ENCODE measurements at places on chromosomes 3 and 15.

DNA sequence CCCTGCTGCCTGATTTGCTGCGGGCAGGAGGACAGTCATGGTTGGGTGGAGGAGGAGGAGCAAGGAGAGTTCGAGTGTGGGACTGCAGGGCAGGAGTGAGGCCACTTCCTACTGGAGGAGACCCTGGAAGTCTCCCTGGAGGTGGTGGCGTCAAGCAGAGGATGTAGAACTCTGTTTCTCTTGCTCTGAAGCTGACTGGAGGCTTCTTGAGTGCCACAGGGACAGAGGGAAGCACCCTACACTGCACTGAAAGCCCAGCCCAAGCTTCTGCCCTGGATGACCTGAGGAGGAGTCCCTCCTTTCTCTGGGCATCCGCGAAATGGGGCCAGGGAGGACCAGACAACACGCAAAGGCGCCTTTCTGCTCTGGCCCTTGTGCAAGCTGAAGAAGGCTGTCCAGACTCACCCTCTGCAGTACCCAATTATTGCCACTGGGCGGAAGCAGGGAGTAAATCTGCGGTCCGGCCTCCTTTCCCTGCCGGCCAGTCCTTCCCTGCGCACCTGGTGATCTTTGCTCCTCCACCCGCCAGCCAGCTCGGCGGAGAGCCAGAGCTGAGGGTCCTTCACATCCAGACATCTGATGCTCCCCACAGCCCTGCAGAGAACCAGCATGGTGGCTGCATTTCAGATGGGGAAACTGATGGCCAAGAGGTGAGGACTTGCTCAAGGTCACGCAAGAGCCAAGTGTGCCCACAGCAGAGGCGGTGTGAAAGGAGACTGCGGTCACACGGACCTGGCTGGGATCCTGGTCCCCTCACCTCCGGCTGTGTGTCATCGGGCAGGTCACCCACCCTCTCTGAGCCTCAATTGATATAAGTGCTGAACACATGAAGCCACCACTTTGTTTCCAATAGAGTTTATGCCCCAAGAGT lies 207.1 kb downstream of the TBC1D2B start:
- no peak for DNase-seq

DNA sequence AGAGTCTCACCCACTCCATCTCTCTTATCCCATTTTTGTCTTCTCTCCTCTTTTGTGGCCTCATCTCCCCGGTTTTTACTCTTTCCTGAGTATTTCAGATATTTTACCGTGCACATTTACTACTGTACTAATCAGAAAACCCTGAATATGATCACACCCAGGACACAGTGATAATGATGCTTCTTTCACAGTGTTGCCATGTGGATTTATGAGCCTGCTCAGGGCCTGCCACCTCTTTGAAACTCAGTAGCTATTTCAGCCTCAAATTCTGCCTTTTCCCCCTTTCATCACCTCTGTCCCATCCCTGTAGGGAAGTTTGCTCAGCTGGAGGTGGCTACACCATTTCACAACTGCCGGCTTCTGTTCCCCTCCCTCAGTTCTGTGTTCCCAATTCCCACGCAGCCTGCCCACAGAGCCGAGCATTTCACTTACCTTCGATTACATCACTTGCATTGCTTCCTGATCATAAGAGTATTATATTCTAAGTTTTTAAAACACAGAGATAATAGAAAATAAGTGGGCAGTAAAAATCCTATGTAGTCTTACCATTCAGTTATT lies 33.2 kb downstream of the ARNT2 start:
- DNase-seq: no peak

GRCh38 chr3:119343719-119344118 lies 49.5 kb downstream of the ARHGAP31 start:
- no peak for DNase-seq

DNA sequence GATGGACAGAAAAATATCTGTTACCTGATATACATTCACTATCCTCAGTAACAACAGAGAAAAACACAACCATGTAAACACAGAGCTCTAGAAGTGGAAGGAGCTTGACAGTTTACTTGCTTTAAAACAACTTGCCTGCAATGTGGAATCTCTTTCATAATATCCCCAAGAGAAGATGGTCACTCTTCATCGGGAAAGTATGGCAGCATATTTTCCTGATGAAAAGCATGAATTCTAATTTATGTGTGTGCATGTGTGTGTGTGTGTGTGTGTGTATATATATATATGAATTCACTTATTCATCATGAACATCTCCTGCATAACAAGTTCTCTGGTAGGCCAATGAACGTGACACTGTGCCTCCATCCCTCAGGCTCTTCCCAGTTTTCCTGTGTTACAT lies 81.2 kb downstream of the EFL1 start:
- no peak for DNase-seq

GRCh38 chr3:126202276-126202675 lies 21.9 kb upstream of the ALDH1L1 start:
- no peak for DNase-seq

DNA sequence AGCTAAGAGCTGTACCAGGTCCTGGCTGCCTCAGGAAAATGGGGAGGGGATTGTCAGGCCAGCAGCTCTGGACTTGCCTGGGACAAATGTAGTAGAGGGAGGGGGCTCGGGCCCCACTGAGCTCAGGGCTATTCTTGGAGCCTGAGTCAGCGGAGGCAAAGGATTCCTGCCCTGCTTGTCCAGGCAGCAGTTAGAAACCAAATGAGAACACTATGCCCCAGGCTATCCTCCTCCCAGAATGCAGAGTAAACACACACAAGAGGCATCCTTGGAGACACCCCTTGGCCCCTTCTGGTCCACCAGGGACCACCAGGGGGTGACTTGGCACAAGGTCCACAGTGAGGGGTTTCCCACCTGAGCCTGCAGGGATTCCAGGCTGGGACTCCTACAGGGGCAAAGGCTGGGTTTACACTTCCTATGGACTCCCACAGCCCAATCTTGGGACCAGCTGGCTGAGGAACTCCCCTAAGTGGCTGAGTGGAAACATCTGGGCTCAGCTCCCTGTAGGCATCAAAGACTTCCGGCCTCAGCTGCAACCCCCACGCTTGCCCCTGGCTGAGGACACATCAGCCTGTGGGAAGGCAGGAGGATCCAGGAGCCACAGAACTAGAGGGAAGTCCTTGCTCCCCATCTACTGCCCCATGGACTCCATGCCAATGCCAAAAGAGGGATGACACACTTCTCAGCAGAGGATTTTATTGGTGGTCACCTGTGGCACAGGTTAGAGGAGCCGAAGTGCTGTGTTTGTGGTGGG lies 3.4 kb upstream of the COL7A1 start:
- peak; percentile 49 for DNase-seq

- peak; percentile 81 for DNase-seq
Observed at GRCh38 chr15:74406992-74407705, 26.6 kb downstream of the SEMA7A start.

- peak; percentile 82 for DNase-seq
Observed at GRCh38 chr15:80514071-80514780, 110.0 kb downstream of the ARNT2 start.

DNA sequence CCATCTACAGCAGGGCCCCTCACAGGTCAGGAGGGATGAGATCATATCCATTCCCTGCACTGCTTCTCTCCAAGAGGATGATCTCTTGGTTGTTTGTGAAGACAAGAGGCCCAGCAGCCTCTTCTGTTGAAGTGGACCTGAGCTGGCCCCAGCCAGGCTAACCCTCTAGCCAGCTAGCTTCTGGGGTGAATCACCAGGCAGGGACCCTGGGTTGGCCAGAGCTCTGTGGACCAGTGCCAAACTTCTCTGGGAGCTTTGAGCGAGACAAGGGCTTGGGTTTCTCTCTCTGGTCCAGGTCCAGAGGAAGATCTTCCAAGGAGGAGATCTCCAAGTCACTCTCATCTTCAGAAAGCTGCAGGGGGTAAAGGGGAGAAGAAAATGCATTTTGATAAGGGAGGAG lies 52.7 kb downstream of the CLDN18 start:
- DNase-seq: peak; percentile 48

DNA sequence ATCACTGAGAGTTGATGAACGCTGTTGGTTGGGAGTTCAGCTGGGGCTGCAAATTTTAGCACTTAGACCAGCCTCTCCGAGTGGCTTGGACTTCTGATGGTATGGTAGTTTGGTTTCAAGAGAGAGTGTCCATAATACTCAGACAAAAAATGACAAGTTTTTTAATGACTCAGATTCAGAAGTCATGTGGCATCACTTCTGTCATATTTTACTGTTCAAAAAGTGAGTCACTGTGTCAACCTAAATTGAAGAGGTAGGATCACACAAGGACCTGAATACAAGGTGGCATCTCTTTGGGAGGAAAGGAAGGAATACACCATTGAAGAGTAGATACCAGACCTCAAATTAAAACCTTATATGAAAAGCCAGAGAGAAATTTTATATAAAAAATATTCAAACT lies 99.1 kb upstream of the CHMP2B start:
- no peak for DNase-seq

DNA sequence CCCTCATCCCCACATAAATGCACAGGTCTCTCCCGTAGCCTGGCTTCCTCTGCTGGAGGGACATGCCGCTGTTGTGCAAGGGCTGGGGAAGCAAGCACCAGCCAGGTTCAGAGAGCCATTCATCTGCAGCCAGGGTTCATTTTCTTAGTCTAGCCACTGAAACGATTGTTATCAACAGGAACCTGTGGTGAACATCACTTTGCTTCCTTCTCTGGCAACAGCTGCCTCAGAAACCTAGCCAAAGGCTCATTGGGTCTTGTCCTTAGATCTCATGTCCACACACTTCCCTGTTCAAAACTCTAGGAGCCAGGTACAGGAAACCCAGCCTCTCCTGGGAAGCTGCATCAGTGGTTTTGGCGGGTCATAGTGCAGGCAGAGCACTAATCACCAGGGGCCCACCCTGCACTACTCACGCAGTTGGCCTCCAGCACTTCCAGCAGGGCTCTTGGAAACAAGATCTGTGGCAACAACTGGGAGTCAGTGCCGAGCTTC lies 47.0 kb downstream of the OXNAD1 start:
- peak; percentile 59 for DNase-seq

All from stromal cell of bone marrow (primary cell).